ENCODE measurements at places on chromosomes 4 and X.

DNA sequence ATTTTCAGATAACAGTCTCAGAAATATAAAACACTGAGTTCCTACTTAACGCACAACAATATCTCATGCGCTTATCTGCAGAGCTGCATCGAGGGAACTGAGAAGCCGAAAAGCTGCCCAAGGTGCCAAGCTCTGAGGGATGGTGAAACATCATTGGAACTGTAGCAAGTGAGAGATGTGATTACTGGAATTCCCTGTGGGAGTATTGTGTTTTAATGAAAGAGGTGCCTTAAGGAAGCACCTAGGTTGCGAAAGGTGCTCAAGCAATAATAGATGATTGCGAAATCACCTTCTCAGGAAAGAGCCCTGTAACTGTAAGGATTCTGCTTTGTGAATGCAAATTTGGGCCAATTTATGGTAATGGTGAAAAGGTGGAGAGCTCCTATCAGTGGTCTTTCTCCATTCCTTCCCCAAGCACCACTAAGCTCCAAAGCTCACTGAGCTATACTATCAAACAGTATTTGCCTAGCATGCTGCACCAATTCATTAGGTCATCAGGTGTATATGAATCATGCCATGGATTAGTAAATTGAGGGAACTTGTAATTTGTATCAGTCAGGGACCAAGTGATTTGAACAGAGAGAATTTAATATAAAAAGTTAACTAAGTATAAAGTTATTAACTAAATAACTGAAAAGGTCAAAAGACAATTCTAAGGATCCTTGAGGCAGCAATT is 59.0 kb upstream of the ATP8A1 start:
- no peak for DNase-seq

GRCh38 chr4:6316461-6317003 is 46.9 kb downstream of the WFS1 start:
- no peak for DNase-seq

GRCh38 chrX:109440475-109440874 is 41.4 kb downstream of the GUCY2F start:
- DNase-seq: peak; percentile 10

DNA sequence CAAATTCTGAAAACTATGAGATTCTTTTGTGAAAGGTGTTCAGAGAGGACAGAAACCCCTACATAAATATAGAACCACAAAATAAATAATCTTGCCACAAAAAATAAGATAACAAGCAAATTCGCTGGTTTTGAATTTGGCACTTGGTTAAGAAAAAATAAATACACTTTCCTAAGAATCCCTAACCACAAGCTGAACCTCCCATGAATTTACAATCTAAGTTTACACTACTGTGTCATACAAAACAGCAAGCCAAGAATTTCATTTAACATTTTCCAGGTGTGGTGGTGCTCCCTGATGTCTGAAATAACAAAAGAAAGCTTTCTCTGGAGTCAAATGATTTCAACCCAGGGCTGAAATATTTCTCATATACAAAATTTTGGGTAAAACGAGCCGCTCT is 121.0 kb downstream of the KCNIP4 start:
- DNase-seq: peak; percentile 58

DNA sequence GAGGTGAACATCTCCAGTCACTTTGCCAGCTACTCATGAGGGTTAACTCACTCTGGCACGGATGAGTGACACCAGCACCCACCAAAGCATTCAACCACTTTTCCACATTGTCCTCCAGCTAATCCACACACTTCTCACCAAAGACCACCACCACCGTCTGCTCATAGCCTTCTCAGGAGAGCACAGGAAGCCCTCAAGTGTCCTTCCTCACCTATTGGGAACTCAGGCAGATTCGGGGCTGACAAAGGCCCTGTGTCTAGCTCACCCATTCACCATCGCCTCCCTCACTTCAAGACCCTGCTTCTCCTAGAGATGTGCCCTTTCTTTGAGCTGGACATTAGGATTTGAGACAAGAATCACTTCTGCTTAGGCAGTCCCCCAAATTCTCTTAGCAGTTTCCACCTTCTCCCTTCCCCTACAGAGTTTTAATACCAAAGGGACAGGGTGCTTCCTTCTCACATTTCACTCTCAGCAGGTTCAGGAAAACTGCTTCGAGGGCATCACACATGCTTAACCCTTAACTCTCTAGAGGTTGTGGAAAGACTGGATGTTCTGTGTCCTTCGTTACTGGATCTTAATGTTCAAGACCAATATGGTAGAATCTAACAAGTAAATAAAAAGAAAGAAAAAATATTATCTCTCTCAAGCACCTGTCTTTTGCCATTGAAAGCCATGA is 11.0 kb downstream of the RXFP1 start:
- DNase-seq: no peak

- no peak for DNase-seq
These were observed 8.1 kb downstream of the SLC34A2 start for GRCh38 chr4:25663781-25664180.

DNA sequence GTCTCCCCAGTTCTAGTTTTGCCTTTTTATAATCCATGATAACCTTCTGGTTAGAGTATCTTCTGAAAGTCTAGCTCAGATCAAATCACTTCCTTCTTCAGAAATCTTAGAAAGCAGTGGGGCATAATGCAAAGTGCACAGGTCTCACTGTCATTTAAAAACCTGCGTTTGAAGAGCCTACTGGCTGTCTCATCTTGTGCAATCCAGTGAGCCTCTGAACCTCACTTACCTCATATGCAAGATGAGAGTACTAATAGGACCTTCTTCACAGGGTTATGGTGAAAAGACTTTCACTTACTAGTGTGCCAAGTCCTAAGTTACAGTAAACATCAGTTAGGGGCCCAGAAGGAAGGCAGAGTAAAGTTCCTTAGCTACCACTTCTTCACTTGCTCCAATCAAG is 131.4 kb downstream of the ENOX2 start:
- no peak for DNase-seq

GRCh38 chr4:77153006-77153405 is 4.0 kb upstream of the CCNG2 start:
- no peak for DNase-seq

DNA sequence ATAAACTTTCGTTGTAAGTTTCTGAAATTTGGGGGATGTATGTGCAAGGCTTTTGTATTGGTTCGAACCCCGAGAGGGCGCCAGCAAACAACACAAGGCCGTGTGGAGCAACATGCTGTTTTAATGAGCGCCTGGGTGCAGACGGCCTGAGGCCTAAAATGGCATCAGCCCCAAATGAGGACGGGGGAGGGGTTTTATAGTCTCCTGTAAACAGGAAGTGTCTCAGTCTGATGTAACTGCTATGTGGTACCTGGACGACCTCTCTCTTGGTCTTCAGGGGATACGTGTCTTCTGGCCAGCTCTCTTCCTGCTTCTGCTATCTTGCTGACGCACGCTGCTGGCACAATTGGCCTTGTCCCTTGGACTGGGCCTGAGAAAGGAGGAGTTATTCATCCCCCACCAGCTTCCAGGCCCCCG is 1348.0 kb downstream of the ADGRL3 start:
- DNase-seq: no peak

GRCh38 chrX:149504226-149504914 is 736 bp downstream of the IDS start:
- peak; percentile 37 for DNase-seq

DNA sequence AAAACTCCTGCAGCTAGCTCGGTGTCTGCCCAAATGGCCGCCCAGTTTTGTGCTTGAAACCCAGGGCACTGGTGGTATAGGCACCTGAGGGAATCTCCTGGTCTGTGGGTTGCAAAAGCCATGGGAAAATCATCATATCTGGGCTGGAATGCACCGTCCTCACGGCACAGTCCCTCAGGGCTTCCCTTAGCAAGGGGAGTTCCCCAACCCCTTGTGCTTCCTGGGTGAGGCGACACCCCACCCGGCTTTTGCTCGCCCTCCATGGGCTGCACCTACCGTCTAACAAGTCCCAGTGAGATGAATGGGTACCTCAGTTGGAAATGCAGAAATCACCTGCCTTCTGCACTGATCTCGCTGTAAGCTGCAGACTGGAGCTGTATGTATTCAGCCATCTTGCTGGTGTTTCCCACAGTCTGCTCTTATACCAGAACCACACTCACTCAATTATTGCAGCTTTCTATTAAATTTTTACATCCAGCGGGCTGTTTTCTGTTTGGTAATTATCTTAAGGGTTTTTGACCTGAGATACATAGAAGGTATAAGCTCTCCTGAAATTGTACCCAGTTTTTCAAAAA is 36.7 kb upstream of the NPNT start:
- no peak for DNase-seq

GRCh38 chr4:158459085-158459820 is 62.4 kb upstream of the RXFP1 start:
- no peak for DNase-seq

- DNase-seq: peak; percentile 56
These were observed 99.3 kb upstream of the PRKG2 start for GRCh38 chr4:81314196-81314896.
